Liver (tissue), 10 donors: ENCODE measurements at places on chromosomes 13 and 19. TPM values are rescaled to one million over a fixed set of nuclear protein-coding genes. Genes with fewer than 3 reads are reported as not detected.

DNA sequence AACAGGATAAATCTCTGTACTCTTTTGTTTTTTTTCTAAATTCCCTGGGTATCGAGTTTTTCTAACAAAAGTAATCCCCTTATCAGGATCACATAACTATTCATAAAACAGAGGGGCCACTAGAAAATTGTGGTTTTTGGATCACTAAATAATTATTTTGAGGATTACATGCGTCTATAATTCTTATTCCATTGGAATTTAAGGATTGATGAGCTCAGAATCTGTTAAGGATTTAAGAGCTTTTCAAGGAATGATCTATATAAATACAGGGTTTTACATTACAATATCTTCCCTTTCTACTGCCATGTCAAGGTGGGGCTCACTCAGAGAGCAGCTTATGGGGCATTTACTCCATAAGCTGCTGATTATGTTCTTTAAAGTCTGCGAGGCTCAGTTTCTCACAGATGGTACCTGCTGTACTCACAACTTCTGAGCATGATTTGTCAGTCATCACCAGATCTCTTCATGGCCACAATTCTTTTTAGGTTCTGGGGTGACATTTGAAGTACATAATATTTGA lies 449.8 kb downstream of the PCDH17 start:
- no peak for DNase-seq

DNA sequence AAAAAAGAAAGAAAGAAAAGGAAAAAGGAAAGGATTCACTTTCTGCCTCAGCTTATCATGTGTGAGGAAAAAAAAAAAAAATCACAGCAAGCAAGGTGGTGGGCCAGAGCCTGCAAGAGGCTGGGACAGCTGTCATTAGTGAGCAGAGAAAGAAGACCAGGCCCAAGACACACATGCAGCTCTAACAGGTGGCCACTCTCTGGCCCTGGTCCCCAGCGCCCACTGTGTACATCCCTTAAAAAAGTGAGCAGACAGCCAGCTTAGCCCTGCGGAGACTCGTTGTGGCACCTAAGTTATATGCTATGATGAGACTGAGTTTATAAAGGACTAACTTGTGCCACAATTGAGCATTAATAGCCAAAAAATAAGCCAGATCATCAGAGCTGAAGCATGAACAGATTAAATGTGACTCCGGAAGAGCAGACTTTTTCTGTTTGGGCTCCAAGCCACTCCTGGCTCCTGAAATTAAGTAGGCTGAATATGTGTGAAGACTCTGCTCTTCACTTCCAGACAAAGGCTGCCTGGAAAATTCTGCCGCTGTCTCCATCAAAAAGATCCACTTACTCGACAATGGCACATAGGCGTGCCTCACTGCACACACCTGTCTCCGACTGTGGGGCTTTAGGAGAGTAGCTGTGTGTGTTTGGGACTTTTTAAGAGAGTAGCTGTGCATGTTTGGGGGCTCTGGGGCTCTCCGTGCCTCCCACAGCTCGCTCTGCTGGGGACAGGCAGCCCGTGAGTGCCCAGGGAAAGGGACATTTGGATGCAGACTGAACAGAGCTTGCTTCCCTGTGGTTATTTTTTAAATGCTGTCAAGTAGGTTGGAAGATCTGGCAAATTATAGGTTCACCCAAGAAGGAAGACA lies 55.0 kb downstream of the LATS2 start:
- DNase-seq, result no peak

DNA sequence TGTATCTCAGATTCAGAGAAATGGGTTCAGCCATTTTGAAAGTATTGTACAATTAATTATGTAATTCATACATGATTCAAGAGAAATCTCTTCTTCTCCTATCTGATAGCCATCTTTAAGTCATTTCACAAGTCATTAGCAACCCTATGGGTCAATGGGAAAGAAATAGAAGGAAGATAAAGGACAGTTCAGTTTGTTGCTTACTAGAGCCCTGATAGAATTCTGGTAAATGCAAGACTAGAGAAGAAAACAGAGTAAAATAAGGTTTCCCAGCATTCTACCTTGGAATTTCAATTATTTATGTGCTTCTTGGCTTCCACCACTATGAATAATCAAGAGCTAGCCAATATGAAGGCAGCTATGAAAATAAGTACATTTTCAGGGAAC lies 117.7 kb downstream of the LHFPL6 start:
- no peak for DNase-seq

- DNase-seq, result no peak
These were observed 638 bp downstream of the ADGRE5 start for GRCh38 chr19:14381689-14382474.

- no peak for DNase-seq
These were observed 5.7 kb upstream of the SYCE2 start for GRCh38 chr19:12924621-12925310.

DNA sequence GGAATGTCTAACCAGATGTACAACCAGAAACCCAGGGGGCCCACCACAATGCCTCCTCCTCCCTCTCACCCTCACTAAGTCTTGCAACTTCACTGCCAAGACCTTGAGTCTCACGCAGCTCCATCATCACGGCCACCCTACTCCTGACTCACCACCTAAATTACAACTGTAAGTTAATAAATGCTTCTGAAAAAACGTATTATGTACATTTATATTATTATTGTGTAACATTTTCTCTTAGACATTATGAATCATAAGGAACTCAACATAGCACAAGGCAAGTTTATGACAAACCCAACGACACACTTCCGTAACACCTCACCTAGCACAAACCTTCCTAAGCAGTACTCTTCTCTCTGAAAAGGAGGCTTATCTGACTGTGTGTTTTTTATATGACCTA lies 20.7 kb downstream of the MIPEP start:
- no peak for DNase-seq

SAE1 gene
- 31.8 TPM for total RNA-seq

DNA sequence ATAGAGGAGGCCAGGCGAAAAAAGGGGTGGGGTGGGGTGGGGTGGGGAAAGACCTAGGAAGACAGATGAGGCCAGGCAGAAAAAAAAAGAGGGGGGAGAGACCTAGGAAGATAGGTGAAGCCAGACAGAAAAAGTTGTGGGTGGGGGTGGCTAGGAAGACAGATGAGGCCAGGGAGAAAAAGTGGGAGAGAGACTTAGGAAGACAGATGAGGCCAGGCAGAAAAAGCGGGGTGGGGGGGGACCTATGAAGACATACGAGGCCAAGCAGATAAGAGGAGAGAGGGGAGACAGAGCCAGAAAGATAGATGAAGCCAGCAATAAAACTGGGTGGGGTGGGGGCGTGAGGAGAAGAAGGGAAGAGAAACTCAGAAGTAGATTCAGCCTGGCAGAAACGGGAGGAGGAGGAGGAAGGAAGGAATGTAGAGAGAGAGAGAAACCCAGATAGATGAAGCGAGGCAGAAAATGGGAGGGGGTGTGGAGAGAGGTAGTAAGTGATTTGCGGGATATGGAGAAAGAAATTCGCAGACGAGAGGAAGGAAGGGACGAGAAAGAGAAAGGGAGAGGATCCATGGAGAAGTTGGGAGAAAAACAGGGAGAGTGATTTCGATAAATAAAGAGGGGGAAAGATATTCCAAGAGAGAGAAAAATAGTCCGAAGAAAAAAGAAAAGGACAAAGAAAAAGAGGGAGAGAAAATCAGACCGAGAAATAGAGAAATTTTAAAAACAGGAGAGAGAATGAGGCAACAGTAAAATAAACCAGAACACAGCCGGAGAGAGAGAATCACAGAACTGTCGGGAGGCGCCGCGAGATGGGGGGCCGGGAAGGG lies 12.2 kb upstream of the CACNG6 start:
- DNase-seq, result no peak

POLR1D gene
- total RNA-seq, result 45.0 TPM

DNA sequence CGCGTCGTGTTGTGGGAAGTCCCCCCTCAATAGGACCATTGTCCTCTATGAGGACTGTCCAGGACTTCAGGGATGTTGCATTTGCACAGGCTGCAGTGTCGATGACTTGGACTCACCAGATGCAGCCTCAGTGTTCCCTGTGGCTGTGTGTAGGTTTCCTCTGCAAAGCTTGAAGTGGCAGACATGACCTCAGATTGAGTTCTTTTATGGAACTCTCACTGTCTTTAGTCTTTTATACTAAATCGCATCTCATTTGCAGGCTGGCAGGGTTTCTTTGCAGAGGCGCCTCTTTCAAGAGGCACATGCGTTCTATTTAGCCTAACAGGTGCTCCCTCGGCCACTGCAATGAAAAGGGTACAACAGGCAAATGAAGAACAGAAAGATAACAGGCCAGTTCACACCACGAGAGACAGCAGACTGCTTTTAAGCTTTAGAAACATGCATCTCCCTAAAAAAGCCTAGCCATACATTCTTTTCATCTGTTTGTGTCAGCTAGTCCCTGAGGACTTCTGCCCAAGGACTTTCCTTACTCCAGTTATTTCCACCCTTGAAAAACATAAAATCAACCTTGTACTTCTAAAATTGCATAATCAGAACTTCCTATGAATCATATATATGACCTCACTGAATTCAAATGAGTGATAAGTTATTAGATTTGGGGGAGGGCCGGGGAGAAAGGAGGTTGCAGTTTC lies 118.4 kb downstream of the RAB20 start:
- no peak for DNase-seq
